ENCODE measurements at places on chromosomes 5 and 9.
A peak's percentile ranks its signal among the peaks of the same experiment; 100 is the strongest.

DNA sequence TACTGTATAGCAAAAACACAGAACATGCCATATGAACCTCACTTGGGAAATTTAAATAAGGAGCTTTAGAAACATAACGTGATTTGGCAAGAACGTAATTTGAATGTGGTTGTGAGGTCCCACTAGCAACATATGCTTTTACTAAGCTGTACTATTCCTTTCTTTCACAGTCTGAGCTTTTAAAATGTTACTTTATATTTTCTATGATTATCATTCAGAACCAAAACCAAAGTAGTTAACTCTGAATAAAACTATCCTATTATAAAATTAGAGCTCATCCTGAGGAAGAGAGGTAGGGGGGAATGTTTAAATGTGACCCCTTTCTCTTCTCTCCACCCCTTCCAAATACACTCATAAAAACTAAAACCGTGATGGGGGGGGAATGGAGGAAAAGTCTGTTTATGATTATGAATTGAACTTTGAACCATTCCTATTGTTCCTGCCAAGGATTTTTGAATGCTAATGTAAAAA lies 435.7 kb downstream of the NFIB start:
- DNase-seq, result no peak

DNA sequence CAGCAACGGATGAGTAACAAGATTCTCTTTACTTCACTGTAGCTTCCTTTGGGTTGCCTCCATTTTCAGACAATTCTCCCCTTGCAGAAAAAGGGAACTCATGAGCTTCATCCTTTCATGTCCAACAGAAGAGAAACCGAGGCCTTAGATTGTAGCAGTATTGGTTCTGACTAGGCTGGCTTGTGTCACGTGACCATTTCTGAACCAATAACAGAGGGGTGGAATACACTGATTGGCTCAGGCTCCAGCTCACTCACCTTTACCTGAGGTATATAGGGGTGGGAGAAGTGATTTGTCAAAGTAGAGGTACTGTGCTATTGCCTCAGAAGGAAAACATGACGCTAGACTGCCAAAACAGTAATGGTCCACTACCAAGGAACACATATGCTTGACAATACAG lies 343.7 kb downstream of the KIAA0825 start:
- DNase-seq, result no peak

- DNase-seq, result no peak
Observed at GRCh38 chr9:21576331-21577189, 94.4 kb upstream of the IFNE start.

GRCh38 chr5:124810396-124811006 lies 64.1 kb upstream of the ZNF608 start:
- no peak for DNase-seq

DNA sequence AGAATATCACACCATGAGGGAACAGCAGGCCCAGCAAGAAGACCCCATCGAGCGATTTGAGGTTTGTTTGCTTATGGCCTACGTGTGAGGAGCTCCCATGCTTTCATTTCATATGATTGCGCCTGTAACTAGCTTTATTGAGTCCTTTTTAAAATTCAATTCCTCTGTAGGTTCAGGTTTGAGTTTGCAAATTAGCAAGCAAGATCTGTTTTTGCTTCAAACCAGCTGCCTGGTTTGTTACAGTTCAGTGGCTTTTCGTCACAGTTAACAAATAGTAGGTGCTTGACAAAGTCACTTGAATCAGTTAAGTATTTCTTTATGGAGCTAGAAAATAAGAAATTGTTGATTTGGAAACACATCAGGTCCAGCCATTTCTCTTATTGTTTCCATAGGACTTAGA lies 56.3 kb downstream of the GPR21 start:
- no peak for DNase-seq

DNA sequence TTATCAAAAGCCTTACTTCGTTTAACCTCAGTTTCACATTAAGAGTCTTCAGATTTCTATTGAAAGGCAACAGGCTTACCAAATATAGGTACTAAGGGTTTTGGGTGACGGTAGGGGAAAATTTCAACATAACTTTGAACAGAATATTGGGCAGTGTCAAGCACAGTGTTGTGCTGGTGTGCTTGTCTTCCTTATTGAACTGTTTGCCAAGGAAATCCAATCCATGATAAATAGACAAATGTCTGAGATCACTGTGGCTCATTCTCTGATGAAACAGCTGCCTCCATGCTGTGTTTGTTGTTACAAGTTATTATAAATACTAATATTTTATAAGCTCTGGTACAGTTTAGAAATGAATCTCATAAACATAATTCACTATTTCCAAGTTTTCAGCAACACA lies 730.1 kb downstream of the NR2F1-AS1 start:
- no peak for DNase-seq

GRCh38 chr9:69324549-69325401 lies at the start of gene ENTREP1:
ENTREP1 (plus strand) TSS chr9:69325215; CDS start chr9:69325310, 95 bp downstream.
- DNase-seq, result peak; percentile 29

DNA sequence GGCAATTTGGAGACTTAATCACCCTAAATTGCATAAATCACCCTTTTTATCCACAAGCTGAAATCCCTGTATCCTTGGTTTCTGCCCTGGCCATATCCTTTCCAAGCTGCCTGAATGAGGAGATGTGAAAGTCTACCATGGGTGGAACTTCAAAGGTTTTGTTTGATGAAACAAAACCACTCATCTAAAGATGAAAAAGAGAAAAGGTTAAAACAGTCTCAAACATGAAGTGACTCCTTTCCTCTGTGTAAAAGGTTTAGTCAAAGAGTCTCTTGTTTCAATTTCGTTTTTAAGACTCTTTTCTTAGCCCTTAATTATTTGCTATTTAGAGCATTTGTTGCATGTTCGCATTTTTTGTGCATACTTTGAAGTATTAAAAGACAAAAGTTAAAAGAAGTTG lies 11.2 kb downstream of the SLC45A2 start:
- no peak for DNase-seq

GRCh38 chr5:94263068-94263467 lies 355.3 kb downstream of the KIAA0825 start:
- DNase-seq, result no peak

GRCh38 chr9:91017245-91017644 lies 215.6 kb downstream of the SYK start:
- DNase-seq, result no peak

- no peak for DNase-seq
Observed at GRCh38 chr9:31519424-31519823, 865.0 kb upstream of the ACO1 start.

DNA sequence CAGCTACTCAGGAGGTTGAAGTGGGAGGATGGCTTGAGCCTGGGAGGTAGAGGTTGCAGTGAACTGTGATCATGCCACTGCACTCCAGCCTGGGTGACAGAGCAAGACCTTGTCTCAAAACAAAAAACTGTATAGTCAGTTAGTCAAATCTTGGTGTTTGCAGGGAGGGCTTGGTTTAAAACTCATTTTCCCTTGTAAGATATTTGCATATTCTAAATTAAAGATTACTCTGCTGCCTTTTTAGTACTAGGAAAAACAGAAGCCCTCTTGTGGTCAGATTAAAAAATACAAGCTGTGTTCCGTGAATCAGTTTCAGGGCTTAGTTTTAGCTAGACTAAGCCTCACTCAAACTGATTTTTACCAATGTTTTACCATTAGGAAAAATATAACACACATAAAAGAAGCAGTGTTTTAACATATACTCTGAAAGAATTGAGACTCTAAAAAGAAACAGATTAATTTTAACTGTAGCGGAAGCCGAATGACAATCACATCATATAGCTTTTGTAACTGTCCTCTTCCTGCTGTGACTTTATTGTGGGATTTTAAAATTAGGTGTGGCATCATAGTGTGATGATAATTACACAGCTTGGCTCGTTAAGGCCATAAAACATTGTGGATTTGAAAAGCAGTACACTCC lies 84.9 kb upstream of the BASP1 start:
- DNase-seq, result no peak
